ENCODE measurements at places on chromosomes 6 and 20.

- DNase-seq = no peak
Observed at GRCh38 chr6:82441047-82441855, 77.6 kb downstream of the TPBG start.

DNA sequence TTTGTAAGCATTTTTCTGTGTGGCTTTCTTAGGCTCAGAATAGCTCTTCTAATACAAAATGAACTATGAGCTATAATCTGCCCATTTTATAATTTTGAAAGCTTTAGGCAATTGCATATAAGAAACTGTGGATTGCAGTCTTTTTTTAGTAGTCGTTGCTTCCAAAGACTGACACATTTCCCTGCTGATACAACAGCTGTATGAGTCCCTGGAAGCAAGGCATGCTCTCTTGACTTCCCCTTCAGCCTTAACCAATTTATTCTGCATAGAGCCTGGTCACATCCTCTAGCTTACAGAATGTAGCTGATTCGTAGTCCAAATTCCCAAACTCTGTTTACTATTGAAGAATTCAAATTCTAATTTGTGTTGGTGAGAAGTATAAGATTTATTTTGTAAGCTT, 155.3 kb upstream of the EYA4 start:
- DNase-seq = no peak

DNA sequence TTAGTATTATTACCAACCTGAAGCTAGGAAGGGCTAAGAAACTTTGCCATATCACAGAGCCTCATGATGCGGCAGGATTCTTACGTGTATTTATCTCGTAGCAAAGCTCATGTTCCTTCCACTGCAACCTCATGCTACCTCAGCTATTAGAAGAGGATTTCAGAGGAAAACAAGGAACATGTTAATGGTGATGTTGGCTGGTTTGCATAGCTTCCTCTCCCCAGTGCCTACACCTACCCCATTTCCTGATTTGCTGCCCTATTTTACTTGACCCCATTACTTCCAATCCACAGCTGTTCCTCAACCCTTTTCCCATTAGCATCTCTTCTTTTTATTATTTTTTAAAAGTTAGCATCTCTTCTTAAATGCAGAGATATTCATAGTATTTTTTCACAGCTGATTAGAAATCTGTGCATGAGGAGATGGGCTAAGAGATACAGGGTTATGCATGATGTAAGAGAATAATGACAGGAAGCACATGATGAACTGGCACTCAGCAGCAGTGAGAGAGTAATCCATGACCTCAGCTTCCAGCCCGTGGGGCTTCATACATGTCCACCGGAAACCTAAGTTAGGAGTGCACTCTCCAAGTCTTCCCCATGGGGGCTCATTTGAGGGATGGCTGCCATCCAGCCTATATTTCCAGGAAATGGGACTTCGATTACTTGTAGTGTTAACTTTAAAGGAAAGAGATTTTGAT, 106.1 kb upstream of the ASF1A start:
- DNase-seq = no peak

GRCh38 chr20:29874476-29875202, 1382.8 kb upstream of the DEFB115 start:
- no peak for DNase-seq

Data from smooth muscle cell of the brain vasculature (primary cell).